NCI-H2227 treated with DMSO at 0.1 percent for 48 hours (cell line): ENCODE measurements at places on chromosomes 4 and X.

DNA sequence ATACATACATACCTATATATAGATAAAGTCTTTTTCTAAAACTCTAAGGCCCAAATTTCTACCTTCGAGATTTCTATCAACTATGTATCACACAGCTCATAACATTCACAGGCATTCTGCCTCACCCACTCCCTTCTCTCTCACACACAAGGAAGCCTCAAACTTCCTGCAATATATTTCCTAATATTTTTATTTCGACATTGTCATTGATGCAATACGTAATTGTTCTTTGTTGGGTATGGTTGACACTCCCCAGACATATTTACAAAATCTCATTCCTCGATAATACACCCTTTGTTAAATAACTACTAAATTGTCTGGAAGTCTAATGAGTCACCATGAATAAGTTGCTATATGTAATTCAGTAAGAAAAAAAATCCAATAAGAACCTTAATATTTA is 143.5 kb downstream of the HNRNPD start:
- DNase-seq, result no peak

DNA sequence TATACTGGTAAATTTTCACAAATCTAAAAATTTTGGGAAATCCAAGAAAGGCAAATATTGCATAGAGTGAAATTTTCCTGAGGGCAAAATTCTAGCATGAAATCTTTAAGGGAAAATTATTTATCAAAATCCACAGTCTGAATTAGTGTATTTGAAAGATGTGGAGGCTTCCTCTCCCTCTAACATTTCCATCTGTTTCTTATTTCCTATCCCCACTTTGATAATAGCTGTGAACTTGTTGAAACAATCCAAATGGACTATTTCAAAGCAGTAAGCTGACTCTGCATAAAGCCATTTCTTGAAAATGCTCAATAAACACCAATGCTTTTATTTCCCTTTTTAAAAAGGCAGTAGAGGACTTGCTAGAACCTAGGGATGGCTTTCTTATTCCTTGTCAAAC is 107.3 kb upstream of the PABPC4L start:
- no peak for DNase-seq

GRCh38 chrX:77953302-77953701 is 16.1 kb downstream of the PGAM4 start:
- DNase-seq, result no peak

DNA sequence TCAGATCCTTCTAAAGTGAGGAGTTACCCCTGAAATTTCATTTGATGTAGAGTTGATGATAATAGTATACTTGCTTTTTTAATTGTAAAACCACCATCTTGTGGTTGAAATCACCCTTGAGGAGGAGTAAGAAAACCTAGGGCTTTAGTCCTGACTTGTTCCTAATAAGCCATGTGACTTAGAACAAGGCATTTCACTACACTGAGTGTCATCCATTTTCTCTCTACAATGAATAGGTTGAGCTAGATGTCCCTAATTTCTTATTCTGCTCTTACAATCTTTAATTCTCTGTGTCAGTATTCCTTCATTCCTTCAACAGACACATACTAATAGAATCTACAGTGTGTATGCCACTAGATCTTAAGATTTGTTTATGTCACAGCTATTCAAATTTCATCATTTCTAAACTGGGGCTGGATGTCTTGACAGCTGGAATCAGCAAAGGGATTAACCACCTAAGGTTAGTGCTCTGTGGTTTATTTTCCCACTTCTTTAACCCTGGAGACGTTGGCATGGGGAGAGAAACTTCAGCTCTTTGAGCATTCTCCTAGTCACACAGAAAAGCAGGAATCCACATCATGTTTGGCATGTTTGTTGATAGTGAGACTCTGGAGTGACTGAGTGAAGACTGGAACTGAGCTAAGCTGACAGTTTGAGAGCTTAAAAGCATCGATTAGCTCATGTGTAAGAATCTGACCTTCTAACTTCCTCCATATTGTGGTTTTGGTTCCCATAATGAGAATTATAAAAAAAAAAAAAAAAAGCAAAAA is 246.3 kb downstream of the NDST4 start:
- no peak for DNase-seq

DNA sequence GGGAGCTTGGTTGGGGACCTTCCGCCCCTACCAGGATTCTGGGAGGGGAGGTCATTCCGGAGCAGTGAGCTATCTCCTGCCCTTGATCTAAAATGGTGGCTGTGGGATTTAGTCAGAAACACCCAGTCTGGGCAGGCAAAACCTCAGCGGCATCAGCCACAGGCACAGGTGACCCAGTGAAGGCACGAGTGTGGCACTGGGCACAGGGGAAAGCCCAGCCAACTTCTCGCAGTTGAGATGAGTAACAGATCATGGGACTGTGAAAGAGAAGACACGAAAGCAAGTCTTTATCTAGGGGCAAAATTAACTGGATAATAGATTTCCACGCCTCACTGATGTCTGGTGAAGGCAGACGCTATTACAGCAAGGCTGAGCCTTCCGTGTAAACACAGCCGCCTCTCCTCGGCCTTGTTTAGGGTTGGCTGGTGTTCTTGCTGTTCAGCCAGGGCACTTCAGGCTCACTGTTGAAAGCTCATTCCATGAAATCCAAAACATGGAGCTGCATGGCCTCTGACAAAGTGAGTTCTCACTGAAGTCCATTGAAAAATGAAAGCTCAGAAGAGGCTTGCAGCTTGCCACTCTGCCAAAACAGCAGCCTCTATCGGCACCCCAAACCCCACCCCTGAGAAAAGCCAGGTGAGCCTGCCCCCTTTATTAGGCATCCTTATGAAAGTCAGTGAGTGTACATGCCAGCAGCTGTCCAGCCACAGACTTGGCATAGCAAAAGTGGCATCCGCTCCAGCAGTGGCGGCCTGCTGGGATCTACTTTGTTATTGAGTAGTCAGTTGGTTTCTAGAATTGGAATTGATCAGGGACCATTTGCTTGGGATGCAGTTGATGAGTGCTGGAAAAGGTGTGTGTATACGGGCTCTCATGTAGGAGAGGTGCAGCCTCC is 102.3 kb upstream of the MTM1 start:
- no peak for DNase-seq

DNA sequence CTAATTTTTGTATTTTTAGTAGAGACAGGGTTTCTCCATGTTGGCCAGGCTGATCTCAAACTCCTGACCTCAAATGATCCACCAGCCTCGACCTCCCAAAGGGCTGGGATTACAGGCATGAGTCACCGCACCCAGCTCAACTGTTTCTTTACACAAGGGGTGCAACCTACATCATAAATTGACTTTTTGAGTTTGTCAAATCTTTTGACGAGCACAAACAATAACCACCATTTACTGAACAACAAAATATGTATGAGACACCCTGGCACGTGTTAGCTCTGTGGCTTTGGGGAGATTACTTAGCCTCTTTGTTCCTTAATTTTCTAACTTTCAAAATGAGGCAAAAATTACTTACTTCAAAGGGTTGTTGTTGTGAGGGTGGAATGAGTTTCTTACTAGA is 23.5 kb upstream of the SLC34A2 start:
- DNase-seq, result no peak

GRCh38 chr4:88216395-88216794 is 58.0 kb upstream of the ABCG2 start:
- DNase-seq, result no peak

DNA sequence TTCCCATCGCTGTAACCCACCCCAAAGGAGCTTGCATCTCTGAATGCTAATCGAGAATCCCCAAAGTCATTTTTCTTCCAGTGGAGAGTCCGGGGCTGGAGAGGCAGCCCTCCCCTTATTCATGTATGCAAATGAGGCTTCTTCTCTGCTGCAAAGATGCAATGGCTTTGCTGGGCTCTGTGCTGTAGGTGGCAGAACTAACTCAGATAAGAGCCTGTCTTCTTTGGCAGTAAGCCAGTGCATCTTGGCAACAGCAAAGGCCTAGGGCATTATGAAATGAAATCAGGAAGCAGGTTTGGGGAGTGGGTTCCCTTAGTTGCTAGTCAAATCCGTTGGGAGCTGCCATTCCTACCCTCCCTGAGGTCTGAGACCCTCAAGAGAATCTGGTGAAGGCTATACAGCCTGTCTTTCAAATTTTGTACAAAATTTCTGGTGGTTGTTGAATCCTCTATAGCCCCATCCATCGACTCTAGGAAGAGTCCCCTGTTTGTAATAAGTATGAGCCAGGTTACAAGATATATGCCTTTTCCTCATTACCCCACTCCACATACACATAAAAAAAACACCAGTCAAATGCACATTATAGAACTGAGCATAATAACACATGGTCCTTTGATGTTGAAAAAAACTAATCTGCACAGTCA is 290.6 kb upstream of the TAPT1 start:
- no peak for DNase-seq

GRCh38 chrX:39766855-39767254 is 330.9 kb downstream of the BCOR start:
- DNase-seq, result no peak

DNA sequence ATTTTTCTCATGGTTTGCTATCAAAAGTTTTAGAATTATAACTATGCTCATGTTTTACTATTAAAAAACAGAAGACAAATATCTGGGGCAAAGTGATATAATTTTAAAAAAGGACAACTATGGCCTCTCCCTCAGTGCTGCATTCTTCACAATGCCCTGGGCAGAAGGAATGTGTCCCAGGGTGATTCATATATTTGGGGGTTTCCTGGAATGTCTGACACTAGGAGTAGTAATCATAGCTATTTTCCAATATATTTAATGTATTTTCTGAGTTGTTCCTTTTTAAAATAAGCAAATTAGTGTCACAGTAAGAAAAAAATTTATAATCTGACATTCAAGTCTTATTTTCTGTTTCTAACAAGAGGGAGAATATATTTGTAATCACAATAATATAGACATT is 281.7 kb downstream of the UNC5C start:
- DNase-seq, result no peak

DNA sequence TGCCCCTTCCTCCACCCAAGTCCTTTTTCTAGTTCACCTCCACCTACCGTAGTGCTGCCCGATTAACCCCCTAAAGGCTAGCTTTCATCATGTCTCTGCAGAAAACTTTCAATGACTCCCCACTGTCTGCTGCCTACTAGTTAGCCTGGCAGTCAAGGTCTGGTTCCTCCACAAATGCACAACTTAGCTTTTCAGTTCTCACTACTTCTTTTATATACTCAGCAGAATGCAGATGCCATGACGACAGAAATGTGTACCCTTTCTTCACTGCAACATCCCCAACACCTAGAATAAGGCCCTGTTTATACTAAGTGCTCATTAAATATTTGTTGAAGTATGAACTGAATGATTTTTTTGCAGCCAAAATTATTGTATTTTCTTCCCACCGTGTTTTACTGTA is 30.9 kb upstream of the RASGEF1B start:
- no peak for DNase-seq

DNA sequence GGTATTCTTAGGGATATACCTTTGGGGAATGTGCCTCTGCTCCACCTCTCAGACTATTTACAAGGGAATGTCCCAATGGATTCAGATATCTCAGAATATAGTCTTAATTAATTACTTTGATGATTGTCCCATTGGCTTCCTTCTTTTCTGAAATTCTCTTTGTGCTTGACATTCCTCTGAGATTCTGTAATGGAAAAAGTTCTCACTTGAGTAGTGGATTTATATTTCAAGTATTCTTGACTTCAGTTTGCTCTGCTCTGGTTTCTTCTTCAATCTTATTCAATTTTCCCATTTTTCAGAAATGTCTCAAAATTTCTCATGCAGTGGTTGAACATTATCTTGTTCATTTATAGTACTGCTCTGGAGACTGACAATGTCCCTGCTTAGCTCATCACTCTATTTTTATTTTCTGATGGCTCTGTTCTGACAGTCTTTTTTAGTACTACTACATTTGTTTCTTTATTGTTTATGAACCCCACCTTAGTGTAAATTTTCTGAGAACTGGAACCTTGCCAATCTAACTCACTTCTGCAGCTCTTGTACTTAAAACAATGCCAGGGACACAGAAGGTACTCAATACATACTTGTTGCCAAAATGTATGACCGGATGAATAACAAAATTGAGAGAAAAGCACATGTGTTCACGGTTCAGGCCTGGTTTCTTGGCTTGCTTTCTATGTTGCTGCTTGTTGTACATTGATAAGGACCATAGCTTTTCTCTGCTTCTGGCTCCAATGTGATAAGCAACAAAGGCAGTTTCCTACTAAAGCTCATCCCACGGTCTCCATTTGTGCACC is 471.7 kb downstream of the GASK1B start:
- DNase-seq, result no peak

- DNase-seq, result no peak
These were observed 187.7 kb downstream of the ENOX2 start for GRCh38 chrX:130715299-130715698.

GRCh38 chrX:155998116-155998515 is 620 bp downstream of the IL9R start:
- DNase-seq, result no peak

DNA sequence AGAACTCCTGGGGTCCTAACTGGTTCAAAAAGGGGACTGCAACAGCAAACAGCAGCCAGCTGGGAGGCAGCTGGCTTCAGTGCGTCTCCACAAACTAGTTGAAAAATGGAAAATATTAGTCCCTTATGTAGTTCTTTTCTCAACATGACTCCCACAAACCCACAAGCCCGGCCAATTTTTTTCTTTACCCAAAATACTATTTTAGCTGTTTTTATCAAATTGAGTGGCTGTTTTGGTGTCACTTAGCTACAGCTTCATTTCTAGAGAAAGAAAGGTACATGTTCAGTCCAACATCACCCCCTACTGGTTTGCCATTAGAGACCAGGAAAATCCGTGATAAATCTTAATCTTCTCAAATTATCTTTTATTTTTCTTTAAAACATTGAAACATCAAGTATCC is 97.2 kb downstream of the GUCY2F start:
- DNase-seq, result no peak

GRCh38 chrX:148867596-148867995 is 367.2 kb downstream of the AFF2 start:
- DNase-seq, result no peak

DNA sequence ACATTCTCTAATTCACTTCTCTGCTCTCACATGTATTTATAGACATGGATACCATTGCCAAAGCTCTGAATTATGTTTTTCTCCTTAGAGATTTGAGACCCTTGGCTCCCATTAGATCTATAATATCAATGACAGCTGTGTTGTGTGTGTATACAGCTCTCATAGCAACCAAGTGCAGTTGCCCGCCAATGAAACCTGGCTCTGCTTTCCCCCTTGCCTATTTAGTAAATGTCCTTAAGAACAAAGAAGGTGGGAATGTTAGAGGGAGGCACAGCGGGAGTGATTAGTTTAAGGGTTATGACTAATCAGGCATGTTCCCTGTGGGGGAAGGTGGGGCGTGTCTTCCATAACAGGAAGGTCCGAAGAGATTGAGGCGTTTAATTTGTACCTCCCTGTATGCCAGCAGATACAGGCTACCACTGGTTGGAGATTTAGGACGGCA is 100.5 kb upstream of the TBC1D9 start:
- peak; percentile 27 for DNase-seq

- no peak for DNase-seq
These were observed 103.5 kb downstream of the GPR143 start for GRCh38 chrX:9662148-9662547.

DNA sequence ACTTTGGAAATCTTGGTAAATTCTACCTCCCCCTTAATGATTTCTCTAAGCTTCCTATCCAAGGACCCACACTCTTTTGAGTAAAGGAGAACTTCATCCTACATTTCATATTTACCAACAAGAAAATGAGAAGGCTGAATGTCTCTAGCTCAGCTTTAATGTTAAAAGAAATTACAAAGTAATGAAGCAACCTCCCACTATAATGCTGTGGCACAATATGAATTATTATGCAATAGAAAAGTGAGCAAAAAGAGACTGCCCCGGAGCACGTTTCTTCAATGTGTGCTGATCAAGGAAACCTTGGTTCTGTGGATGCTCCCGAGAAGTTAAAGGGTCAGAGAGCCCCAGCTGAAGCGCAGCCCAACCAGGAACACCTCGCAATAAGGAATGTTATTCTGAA is 9.1 kb upstream of the TBC1D1 start:
- DNase-seq, result no peak
